ENCODE measurements at places on chromosomes 6 and 20. TPM values are rescaled to one million over a fixed set of nuclear protein-coding genes. Genes with fewer than 3 reads are reported as not detected.
A peak's percentile ranks its signal among the peaks of the same experiment; 100 is the strongest.

Gene KCNQ2
- not detected for total RNA-seq

Gene RAB44
- under 0.01 TPM for total RNA-seq

Gene TDRD6
- under 0.01 TPM for total RNA-seq

Gene OR12D3
- not detected for total RNA-seq

DNA sequence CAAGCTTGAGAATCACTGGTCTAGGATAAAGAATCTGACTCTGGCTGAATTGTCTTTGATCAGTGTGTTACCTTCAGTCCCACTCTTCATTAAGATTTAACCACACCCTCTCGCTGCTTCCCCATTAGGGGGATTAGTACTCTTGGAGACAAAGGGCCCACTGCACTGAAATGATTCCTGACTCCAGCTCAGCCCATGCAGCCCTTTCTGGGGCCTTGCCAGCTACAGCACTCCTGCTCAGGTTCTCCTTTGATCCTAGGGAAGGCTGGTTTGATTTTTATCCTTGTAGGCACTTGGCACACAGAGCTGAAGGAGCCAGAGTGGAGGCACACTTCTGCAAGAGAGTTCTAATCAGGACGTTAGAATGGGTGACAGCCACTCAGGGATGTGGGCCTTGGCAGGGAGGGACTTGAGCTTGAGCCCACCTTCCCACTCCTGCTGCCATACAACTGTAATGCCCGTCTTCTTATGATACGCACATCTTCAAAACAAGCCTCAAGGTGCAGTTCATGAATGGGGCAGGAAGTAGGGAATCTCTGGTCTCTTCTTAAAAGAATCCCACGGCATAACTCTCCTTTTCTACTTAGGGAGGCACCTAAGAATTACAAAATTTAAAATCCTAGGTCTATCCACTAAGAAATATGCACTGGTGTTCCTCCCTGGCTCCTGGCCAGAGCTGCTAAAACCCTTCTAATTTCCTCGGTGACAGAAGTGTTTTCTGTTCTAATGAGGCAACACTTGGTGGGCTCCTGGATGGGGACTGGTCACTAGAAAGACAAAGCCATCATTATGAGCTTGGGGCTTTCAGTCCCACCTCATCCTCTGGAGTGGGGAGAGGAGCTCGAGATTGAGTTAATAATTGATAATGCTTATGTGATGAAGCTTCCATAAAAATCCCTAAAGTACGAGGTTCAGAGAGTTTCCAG, 1.5 kb upstream of the SLA2 start:
- DNase-seq = no peak

GRCh38 chr6:31621320-31621939, 915 bp downstream of the PRRC2A start:
- no peak for DNase-seq

DNA sequence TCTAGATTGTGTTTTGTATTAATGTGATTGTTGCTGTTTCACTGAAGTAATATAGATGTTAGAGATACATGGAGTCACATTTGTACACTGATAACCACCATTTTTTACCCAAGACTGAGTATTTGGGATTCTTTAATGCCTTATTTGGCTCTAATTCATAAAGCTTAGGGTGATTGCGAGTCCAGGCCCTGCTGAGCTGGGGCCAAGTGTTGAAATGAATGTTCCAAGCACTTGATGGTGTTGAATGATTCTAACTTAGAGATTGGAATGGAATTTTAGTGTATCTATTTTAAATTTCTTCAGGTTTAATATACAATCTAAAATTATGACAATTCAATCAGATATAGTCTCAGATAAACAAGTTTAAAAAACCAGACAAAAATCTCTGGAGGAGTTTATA, 329.4 kb upstream of the SLC35B3 start:
- no peak for DNase-seq

GRCh38 chr6:79812195-79812594, 135.2 kb downstream of the ELOVL4 start:
- no peak for DNase-seq

- DNase-seq = no peak
These were observed 1289.3 kb downstream of the HACE1 start for GRCh38 chr6:103570431-103570830.

GRCh38 chr20:54092021-54092420, 21.6 kb upstream of the BCAS1 start:
- no peak for DNase-seq

GRCh38 chr6:133062696-133063306, 178.4 kb upstream of the EYA4 start:
- no peak for DNase-seq

DNA sequence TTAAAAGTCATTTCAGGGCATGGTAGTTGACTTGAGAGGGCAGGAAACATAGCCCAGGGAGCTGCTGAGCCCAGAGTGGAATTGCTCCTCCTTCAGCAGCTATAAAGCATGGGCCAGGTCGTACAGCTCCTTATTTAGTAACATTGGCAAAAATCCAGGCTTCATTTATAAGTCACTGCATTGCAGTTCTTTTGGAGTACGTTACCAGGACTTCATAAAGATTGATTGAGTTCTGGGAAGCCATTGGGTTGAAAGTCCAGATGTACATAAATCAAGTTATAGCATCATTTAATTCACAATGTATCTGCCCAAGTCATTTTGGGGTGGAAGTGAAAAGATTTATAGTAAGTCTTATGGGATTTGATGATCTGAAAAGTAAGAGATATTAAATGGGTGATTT, 53.0 kb upstream of the ANKEF1 start:
- DNase-seq = no peak

DNA sequence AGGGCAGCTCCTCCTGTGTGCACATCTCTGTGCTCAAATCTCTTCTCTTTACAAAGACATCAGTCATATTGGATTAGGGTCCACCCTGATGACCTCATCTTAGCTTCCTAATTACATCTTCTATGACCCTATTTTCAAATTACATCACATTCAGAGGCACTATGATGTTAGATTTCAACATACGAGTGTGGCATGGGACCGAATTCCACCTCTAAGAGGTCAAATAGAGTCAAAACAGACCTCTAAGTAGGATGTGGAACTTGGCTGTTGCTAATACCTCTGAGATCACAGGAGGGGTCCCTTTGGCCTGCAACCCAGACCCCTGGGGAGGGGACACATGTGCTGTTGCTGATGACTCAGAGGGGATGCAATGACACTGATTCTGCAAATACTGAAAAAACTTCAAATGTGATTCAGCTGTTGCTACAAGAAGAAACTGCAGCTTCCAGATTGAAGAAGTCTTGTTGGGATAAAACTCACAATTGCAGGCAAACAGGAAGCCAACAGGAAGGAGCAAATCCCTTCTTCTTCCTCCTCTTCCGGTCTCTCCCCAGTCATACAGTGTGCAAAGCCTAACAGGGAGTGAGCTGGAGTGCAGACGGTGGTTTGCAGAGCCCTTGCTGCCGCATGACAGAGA, 216.2 kb downstream of the MYLK4 start:
- no peak for DNase-seq

DNA sequence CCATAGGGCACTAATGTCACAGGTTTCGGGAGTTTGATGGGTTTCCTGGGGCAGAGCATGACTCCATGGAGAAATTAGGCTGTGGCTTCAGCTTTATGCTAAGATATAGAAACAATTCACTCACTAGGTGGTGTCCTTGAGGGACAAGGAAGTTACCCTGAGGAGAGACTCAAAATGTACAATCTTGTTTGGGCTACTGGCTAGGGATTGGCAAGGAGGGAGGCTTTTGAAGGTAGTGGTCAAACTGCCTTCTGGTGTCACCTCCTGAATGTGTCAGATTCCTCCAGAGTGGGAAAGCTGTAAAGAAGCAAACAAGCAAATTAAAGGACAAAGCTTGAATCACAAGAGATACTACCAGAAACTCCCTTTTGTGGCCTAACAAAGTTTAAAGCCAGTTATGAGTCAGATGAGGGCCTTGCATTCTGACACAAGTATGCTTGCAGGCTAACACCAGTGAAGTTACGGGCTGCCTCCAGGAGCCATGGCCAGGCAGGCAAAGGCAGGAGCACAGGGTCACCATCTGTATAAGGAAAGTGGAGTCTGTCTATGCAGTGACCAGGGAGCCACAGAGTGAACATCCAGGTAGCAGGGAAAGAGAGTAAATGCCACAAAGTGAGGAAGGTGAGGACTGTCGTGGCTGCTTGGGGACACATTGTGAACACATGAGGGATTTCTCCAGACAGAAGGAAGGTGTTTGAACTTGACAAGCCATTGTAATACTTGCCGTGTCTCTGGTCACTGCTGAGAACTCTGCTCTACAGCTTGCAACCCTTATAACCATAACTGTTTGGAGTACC, 107.7 kb upstream of the DTNBP1 start:
- peak; percentile 50 for DNase-seq

DNA sequence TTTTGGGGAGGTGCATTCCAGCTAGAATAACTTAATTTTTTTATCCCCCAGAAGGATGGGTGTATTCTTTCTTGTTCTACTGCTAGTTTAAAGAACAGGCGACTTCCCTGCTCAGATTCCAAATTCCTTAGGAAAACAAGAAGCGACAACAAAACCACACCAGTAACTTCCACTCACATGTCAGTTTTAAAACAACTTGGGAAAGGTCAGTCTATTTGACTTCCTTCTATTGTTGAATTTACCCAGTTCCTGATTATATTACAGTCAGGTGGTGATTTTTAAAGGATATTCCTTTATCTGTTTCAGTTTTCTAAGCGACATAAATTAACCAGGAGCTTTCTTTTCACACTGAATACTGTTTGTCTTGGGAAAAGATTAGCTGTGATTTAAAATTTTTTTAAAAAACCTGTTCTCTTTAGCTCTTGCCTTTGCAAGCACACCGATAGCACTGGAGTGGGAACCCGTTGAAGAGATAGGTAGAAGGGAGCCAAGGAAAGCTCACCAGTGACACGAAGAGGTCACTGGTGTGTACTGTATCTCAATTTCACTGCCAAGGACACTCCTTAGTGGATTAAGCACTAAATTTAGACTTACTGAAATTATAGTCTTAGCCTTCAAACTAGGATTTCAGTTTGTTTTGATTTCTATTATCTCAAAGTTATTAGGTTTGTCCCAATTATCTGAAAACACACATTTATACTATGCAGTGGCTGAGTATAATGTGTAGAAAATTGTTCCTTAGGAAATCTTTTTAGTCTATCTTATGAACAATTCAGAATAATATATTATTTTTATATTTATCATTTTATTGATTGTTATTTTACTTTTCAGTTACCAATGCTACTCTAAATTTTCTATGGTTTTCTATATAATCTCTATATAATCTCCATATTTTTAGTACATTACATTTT, 22.3 kb downstream of the MARCKS start:
- peak; percentile 81 for DNase-seq

DNA sequence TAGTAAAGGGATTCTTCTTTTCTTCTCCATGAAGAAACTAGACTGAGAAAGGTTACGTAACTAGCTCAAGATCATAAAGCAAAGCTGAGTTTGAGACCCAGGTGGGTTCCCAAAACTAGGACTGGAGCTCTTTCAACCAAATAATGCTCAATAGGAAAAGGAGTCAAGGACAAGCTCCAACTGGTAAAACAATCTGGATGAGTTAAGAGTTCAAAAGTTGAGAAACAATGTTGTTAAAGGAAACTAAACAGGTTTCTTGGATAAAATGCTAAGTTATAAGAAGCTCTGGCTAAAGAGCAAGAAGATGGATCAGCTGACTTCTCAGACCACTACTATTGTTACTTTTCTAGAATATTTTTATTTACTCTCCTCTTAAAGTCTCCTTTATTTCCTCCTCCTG, 137.3 kb downstream of the MMS22L start:
- DNase-seq = no peak

DNA sequence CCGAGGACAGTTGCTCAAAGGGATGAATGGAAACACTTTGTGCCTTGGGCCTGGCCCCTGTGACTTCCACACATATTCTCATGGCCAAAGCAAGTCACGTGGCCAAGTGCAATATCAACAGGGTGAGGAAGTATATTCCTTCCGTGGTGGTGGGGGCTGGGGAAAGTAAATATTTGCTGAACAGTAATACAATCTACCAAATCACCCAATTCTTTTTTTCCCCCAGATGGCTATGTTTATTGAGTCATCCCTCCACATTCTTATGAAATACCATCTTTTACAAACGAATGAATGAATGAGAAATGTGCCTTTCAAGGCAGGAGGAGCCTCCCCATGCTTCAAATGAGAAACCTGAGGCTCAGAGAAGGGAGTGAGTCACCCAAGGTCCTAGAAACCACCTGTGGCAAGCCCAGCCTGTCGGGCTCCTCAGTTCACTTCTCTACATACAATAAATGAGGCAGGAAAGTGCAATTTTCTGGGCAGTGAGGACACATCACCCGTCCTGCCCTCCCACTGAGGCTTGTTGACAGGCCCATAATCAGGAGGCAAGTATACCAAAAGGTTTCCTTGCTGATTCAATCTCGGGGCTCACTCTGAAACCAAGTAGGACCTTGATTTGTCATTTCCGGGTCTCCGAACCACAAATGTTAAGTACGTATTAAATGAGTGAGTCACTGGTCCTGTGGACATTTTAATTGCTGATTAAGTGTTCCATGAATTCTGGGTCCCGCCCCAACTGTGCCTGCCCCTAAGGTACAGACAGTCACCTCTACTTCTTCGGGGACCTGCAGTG, 25.3 kb upstream of the TOP1 start:
- peak; percentile 98 for DNase-seq

DNA sequence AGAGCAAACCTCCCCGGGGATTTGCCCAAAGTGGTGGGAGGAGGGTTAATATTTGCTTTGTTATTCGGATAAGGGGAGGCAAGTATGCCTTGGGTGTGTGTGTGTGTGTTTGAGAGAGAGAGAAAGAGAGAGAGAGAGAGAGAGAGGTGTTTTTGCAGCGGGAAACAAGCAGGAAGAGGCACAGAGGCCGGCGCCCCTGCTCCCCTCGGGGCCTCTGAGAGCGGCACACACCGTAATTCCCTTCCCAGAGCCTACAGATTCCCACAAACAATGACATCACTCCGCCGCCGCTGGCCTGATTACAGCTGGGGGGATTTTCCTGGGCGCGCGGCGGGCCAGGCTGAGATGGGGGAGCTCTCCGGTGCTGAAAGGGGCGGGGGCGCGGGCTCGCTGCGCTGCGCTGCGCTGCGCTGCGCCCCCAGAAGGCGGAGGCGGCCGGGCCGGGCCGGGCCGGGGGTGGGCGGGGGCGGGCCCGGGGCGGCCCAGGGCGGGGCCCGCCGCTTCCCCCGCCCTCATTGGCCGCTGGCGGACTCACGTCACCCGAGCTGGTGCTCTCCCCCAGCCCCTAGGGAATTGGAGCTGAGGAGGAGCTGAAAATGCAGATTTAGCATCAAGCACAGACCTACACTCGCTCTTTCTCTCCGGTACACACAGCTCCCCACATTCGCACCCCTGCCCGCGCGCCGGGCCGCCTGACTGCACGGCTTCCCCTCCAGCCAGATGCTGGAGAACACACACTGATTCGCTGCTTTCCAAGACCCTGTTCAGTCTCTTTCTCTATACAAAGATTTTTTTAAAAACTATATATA, at the start of gene PCSK2:
TSS of gene PCSK2 (plus strand) at position 631 of the 809 bp plus-strand sequence. CDS start 266 bp downstream, outside the sequence.
- peak; percentile 26 for DNase-seq

Measured in fibroblast of villous mesenchyme (primary cell).